ENCODE measurements at places on chromosomes 2 and 18. TPM values are rescaled to one million over a fixed set of nuclear protein-coding genes. Genes with fewer than 3 reads are reported as not detected.

C2orf42 gene
- 13.2 TPM for total RNA-seq

ARHGAP28 gene
- 20.4 TPM for total RNA-seq

GRCh38 chr2:97764559-97765263 is 51.3 kb downstream of the ZAP70 start:
- no peak for DNase-seq

DNA sequence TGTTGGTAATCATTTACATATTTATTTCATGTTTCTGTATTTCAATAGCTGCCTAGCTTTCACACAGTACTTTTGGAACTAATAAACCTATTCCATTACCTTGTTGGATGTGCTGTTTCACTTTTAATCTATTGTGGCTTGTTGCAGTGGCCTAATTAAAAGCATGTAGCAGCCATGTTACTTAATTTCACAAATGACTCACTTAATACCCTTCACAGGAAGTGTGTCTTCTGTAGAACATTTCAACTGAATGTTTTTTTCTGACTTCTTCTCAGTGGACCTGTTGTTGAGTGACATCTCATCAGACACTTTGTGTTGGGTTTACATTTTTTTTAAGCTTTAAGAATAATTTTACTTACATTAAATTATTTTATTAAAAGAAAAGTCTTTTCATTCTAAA is 260.5 kb upstream of the THUMPD2 start:
- no peak for DNase-seq

GRCh38 chr2:181673173-181673572 is 7.1 kb downstream of the NEUROD1 start:
- no peak for DNase-seq

GRCh38 chr2:7427293-7428060 is 510.3 kb downstream of the RNF144A start:
- DNase-seq, result peak; percentile 70

- peak; percentile 96 for DNase-seq
These were observed 101.3 kb downstream of the RAD51AP2 start for GRCh38 chr2:17416884-17417391.

GRCh38 chr2:11067221-11068078 is 87.8 kb upstream of the SLC66A3 start:
- DNase-seq, result no peak

- no peak for DNase-seq
These were observed 13.0 kb upstream of the RIOK3 start for GRCh38 chr18:23440131-23440530.

- no peak for DNase-seq
These were observed 123.4 kb downstream of the VAPA start for GRCh38 chr18:10037181-10037580.

DNA sequence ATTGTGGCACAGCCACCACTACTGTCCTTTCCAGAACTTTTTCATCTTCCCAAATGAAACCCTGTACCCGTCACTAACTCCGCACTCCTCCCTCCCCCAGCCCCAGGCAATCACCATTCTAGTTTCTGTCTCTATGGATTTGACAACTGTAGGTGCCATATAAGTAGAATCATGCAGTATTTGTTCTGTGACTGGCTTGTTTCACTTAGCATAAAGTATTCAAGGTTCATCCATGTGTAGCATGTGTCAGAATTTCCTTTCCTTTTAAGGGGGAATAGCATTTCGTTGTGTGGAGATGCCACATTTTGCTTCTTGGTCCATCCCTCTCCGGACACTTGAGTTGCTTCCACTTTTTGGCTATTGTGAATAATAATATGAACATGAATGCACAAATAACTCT is 842 bp upstream of the CKAP2L start:
- peak; percentile 14 for DNase-seq

GRCh38 chr2:160463245-160463644 is 30.4 kb downstream of the RBMS1 start:
- DNase-seq, result no peak

GRCh38 chr18:36636237-36636817 is 192.5 kb downstream of the TPGS2 start:
- no peak for DNase-seq

GRCh38 chr2:82307511-82307910 is 2003.0 kb upstream of the LRRTM1 start:
- DNase-seq, result no peak

DNA sequence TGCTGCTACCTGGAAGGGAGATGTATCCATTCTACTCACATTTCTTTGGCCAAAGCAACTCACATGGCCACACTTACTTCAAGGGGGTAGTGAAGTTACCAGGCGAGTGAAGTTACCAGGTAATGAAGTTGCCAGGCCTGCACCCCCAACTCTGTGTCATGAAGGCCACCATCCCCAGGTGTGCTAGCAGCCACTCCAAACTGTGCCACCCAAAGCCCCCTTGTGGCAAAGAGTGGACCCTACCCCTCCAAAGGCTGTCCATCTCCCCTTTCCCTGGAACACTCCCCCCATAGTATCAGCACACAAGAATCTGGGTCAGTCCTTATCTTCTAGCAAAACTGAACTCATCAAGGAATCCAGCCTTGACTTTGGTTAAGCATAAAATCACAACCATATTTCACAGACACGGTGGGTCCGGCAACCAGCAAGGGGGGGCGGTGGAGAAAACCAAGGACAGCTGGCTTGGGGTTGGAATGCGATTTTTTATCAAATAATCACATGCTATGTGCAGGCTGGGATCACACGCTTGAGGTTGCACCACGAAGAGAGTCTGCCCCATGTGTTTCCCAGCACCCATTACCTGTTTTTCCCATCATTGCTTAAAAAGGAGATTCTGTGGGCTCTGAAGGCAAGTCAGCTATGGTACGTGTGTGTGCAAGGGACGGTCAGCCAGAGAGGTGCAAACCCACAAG is 60.9 kb downstream of the ZFP36L2 start:
- DNase-seq, result no peak

DNA sequence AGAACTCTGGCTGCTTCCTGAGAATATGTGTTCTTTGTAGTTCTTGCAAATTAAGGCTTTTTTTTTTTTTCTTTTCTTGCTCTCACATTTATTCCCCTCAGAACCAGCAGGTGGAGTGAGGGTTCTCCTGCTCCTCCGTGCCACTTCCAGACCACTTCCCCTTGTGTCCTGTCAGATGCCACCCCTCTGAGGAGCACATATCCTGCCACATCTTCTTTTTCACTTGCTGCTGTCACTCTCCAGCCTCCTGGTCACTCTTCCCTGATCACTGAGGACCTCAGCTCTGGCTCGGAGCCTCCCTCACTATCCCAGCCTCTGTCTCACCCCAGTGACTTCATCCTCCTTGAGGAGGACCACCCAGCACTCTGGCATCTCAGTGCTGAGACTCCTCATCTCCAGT is 100.5 kb downstream of the TACR1 start:
- peak; percentile 44 for DNase-seq

DNA sequence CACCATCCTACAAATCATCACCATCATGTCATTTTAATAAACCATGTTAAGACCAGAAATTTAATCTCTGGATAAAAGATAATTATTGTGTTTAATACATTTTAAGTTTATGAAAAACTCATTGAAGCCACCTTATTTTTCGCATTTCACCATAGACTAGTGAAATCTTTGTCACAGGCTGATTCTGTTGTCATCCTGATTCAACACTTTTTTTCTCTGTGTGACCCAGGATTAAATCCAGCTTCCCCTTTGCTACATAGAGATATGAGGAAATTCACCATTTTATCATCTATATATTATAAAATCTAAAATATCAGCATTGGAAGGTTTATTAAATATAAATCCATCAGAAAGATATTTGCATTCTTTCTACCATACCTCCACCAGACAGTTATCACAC is 29.2 kb upstream of the MRO start:
- no peak for DNase-seq
